ENCODE measurements at places on chromosomes 16 and 17.

GRCh38 chr17:63429766-63430165, 16.3 kb downstream of the CYB561 start:
- DNase-seq, result no peak

- no peak for DNase-seq
Measured at GRCh38 chr17:7393613-7394451, 493 bp downstream of the PLSCR3 start.

- DNase-seq, result no peak
Measured at GRCh38 chr16:18803569-18804462, 2.5 kb upstream of the ARL6IP1 start.

DNA sequence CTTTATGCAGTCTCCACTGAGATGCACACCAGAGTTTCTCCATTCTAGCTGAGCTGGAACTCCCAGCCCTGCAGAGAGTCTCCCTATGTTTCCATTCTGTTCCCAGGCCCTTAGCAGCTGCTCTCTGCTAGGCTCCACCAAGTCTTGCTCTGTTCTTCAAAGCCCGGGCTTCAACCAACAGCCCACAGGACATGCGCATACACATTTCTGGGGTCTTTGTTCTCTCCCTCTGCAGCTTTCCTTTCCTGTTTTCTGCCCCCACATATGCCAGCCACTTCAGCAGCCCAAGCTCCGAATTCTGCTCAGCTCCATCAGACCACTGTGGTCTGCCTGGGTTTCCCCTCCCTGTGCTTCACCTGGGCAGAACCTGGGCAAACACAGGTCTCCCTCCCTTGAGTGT, 205.9 kb downstream of the CBLN1 start:
- DNase-seq, result no peak

- peak; percentile 55 for DNase-seq
Measured at GRCh38 chr17:61837175-61838051, 25.9 kb downstream of the BRIP1 start.

GRCh38 chr17:58344791-58345157, 7.2 kb downstream of the SUPT4H1 start:
- no peak for DNase-seq

GRCh38 chr16:71623597-71623996, 2.4 kb upstream of the MARVELD3 start:
- no peak for DNase-seq

DNA sequence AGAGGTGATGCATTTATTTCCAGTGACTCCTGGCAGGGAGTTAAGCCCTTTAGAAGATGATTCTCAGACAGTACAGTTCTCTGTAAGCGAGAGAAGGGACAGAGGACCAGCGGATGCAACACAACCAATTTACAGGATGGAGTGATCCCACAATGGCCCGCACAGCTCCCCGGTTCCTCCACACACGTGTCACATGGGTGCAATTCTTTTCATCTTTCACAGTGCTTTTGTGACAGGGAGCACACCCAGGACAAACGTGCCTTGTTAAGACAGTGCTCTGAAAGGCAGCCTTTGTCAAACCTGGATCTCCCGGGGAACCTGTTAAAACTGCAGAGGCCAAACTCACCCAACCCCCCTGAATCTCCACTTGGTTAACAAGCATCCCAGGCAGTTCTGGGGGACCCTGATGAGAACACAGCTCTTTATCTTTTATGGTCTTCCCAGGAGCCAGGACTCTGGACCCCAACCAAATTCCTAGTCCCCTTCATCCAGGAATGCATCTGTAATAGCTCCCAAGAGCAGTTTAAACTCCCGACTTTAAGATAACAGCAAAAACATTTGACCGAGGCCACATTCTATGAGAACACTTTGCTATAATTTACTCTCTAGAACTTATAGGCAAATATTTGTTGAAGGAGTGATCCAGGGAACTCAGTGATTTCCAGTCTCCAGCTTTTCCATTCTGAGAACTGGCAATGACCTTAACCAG, 134.9 kb upstream of the CDH5 start:
- DNase-seq, result no peak

GRCh38 chr17:16944334-16945135, 27.4 kb downstream of the TNFRSF13B start:
- no peak for DNase-seq

GRCh38 chr17:49633762-49634484, 44.0 kb downstream of the SPOP start:
- no peak for DNase-seq

- DNase-seq, result no peak
Measured at GRCh38 chr16:66381585-66382170, 15.2 kb downstream of the CDH5 start.

DNA sequence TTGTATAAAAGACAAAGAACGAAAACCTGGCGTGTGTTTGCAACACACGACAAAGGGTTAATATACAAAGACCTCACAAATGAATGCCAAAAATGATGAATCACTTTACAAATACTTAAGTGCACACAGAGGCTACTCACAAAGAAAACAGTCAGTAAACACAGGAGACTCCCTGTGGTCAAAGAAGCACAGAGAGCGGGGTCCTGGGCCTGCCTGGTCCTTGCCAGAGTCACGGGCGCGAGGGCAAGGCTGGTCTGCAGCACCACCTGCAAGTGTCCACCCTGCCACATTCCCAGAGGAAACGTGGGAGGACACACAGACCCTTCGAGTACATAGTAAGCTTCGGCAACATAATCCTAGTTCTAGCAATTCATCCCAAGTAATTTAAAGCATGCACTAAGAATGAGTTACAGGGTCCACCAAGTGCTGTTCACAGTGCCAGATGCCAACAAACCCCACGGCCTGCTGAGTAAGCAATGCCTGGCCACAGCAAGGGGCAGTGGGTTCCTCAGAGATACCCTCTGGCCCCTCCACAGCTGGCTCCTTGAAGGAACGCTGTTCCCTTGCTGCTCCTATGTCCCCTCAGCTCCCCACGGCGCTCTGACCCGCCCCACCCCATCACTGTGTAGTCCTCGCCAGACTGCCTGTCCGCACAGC, 24.6 kb upstream of the FAAP100 start:
- no peak for DNase-seq

All from smooth muscle cell of the brain vasculature (primary cell).